ENCODE measurements at places on chromosomes 16 and 17. TPM values are rescaled to one million over a fixed set of nuclear protein-coding genes. Genes with fewer than 3 reads are reported as not detected.

DNA sequence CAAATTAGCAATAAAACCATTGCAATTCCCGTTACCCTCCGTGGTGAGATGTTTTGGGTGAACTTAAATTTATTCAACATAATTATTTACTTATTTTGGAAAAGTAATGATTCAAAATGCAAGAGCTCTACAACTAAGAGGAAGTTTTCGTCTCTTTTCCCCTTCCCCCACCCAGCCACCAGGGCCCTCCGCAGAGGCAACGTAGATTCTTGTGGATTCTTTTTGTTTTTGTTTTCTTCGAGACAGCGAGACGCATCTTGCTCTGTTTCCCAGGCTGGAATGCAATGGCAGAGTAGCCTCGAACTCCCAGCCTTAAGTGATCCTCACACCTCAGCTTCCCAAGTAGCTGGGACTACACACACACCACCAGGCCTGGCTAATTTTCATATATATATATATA is 19.2 kb downstream of the CCDC40 start:
- H3K4me3 ChIP-seq, result no peak overlapping the region
- no peak overlapping the region for H3K27ac ChIP-seq
- H3K36me3 ChIP-seq, result no peaks in the 10 kb centered on the region
- no peaks in the 10 kb centered on the region for H3K27me3 ChIP-seq

DNA sequence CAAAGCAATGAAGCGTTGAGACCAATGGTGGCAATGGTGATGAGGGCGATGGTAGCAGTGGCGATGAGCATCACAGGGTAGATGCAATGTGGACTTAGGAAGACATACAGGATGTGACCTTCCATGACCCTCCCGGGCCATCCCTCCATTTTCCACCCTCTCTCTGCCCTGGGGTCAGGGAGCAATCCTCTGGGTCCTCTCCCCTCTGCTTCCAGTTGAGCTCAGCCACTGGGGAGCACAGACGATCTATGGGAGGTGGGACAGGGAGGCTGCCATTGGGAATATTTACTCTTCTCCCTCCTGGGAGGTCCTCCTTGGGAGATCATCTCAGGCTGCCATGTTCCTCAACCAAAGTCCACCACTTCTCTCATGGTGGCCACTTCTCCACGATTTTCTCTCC is 260.7 kb upstream of the FOXF1 start:
- H3K4me3 ChIP-seq, result no peak overlapping the region
- H3K27me3 ChIP-seq, result no peaks in the 10 kb centered on the region
- H3K27ac ChIP-seq, result no peak overlapping the region
- no peak for DNase-seq
- H3K36me3 ChIP-seq, result no peaks in the 10 kb centered on the region
- no peaks in the 10 kb centered on the region for H3K4me1 ChIP-seq

DNA sequence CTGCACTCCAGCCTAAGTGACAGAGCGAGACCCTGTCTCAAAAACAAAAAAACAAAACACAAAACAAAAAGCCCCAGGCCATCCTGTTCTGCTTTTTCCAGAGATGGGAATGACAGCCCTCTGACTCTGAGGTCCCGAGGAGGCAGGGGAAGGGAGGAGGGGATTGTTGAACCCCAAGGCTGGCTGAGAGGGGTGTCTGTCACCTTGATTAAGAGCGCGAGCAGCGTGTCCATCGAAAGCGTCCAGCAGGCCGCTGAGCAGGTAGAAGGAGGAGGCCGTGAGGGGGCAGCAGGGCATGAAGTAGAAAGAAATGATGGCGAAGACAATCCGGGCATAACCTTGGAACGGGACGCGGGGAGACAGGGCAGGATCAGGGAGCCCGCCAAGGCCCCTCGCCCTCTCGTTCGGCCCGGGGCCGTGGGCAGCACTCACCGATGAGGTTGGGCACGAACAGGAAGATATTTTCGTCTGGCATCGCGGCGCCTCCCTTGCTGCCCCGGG is 593 bp downstream of the CDIPT start:
- H3K27me3 ChIP-seq, result no peaks in the 10 kb centered on the region
- peaks cover 23% of the 10 kb centered on the region for H3K36me3 ChIP-seq
- H3K4me1 ChIP-seq, result peaks cover 26% of the 10 kb centered on the region
- no peak for DNase-seq
- H3K4me3 ChIP-seq, result peak overlapping the region; percentile 72

GRCh38 chr16:78396046-78396445 is 296.6 kb downstream of the WWOX start:
- H3K4me1 ChIP-seq, result no peaks in the 10 kb centered on the region
- no peak overlapping the region for H3K27ac ChIP-seq

Gene GCGR
- not detected for total RNA-seq

DNA sequence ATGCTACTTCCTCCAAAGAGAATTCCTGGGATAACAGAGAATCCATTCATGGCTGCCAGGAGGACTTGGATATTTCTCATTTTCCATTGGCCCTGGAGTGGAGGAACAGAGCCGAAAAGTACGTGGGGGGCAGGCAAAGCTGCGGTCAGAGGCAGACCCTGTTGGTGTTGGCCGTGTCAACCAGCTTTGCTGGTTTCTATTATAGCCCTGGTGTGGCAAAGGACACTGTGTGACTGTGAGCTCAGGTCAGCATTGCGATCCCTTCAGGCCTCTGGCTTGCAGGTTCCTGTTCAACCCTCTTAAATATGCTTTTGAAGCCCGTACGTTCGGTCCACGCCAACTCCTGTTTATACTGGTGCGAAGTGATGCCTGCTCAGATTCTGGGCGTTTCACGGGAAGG is 596.2 kb downstream of the MAF start:
- H3K27ac ChIP-seq, result no peak overlapping the region
- H3K4me3 ChIP-seq, result no peak overlapping the region
- no peaks in the 10 kb centered on the region for H3K27me3 ChIP-seq
- H3K4me1 ChIP-seq, result no peaks in the 10 kb centered on the region

Gene TMIGD1
- total RNA-seq, result not detected

GRCh38 chr17:11852912-11853311 is 144.4 kb downstream of the ZNF18 start:
- H3K27me3 ChIP-seq, result no peaks in the 10 kb centered on the region
- DNase-seq, result no peak
- H3K4me3 ChIP-seq, result no peak overlapping the region

GRCh38 chr16:85987750-85988078 is 88.8 kb downstream of the IRF8 start:
- H3K4me1 ChIP-seq, result peaks cover 72% of the 10 kb centered on the region
- no peak overlapping the region for H3K4me3 ChIP-seq
- H3K36me3 ChIP-seq, result no peaks in the 10 kb centered on the region
- no peak overlapping the region for H3K27ac ChIP-seq

DNA sequence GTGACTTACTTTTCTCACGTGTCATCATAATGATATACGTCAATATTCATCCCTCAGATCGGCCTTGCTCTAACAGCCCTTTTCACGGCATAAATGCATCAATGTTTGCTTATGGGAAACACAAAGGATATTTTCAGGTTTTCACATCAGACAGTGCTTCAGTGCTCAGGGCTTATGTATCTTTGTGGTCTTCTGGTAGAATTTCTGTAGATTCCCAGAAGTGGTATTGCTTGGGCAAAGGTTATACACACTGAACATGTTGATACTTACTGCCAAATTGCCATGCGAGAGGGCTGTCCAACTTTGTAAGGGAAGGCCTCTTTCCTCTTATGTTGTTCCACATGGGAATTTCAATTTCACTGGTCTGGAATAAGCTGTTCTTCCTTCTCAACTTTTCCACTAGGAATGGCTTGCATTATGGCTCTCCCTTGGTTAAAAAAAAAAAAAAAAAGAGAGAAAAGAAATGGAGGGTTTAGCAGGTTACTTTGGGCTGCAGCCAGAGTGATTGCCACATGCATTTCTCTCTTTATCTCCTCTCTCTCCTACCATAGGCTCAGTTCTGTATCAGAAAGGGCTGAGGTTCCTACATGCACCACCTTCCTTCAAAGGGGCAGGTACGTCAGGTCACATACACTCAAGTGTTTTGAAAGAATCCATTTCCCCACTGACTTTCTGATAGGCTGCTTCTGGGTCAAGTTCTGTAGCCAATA is 19.3 kb downstream of the DHODH start:
- H3K4me1 ChIP-seq, result no peaks in the 10 kb centered on the region
- peaks cover 17% of the 10 kb centered on the region for H3K36me3 ChIP-seq
- H3K4me3 ChIP-seq, result no peak overlapping the region
- H3K27ac ChIP-seq, result no peak overlapping the region
- DNase-seq, result no peak

DNA sequence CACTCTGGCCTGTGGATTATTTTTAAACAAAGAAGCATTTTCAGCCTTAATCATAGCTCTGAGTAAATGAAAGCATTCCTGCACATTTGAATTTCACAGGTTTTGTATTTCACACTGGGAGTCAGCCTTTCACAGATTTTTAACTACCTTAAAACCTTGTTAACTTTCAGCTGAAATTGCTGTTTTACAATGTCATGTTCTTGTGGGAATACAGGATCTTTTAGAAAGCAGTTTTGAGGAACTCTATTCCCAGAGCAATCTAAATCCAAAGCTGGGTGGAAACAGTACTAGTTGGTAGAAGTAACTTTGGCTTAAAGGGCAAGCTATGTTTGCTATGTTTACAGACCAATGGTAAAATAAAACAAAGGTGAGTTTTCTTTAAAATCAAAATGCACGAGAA is 600.6 kb downstream of the KCNJ2 start:
- no peak for DNase-seq
- H3K27ac ChIP-seq, result no peak overlapping the region
- no peaks in the 10 kb centered on the region for H3K27me3 ChIP-seq
- no peak overlapping the region for H3K4me3 ChIP-seq
- no peaks in the 10 kb centered on the region for H3K4me1 ChIP-seq
- H3K36me3 ChIP-seq, result no peaks in the 10 kb centered on the region

Gene TBC1D26
- not detected for total RNA-seq

Gene CIITA
- total RNA-seq, result 14.4 TPM

- no peak overlapping the region for H3K27ac ChIP-seq
- H3K4me3 ChIP-seq, result no peak overlapping the region
- no peak for DNase-seq
- no peaks in the 10 kb centered on the region for H3K36me3 ChIP-seq
- H3K27me3 ChIP-seq, result no peaks in the 10 kb centered on the region
These were observed 105.5 kb downstream of the AXIN2 start for GRCh38 chr17:65455972-65456343.

DNA sequence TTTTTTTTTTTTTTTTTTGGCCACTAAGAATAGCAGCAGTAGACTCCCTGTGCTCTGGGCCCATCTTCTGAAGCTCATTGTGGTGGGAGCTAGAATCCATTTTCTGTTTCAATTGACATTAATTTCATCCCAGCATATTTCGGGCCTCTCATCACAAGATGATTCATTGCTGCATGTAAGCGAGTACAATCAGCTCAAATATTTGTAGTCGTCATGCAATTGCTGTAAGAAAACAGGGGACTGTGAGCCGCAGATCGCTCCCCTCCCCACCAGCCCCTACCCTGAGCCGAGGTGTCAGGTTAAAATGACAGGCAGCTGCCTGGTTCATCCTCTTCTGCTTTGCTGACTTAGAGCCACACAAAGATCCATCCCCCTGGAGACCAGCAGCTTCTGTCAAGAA is 358.8 kb upstream of the CDH5 start:
- H3K4me3 ChIP-seq, result no peak overlapping the region
- H3K4me1 ChIP-seq, result no peaks in the 10 kb centered on the region
- no peaks in the 10 kb centered on the region for H3K36me3 ChIP-seq

- no peaks in the 10 kb centered on the region for H3K4me1 ChIP-seq
- H3K27ac ChIP-seq, result no peak overlapping the region
- no peak for DNase-seq
- no peaks in the 10 kb centered on the region for H3K36me3 ChIP-seq
- no peak overlapping the region for H3K4me3 ChIP-seq
These were observed 313.9 kb upstream of the SALL1 start for GRCh38 chr16:51464996-51465395.

Gene ZNF750
- not detected for total RNA-seq

- H3K4me1 ChIP-seq, result no peaks in the 10 kb centered on the region
- H3K27ac ChIP-seq, result no peak overlapping the region
- no peak overlapping the region for H3K4me3 ChIP-seq
- DNase-seq, result no peak
- no peaks in the 10 kb centered on the region for H3K27me3 ChIP-seq
These were observed 45.5 kb upstream of the TNRC6A start for GRCh38 chr16:24683847-24684493.

DNA sequence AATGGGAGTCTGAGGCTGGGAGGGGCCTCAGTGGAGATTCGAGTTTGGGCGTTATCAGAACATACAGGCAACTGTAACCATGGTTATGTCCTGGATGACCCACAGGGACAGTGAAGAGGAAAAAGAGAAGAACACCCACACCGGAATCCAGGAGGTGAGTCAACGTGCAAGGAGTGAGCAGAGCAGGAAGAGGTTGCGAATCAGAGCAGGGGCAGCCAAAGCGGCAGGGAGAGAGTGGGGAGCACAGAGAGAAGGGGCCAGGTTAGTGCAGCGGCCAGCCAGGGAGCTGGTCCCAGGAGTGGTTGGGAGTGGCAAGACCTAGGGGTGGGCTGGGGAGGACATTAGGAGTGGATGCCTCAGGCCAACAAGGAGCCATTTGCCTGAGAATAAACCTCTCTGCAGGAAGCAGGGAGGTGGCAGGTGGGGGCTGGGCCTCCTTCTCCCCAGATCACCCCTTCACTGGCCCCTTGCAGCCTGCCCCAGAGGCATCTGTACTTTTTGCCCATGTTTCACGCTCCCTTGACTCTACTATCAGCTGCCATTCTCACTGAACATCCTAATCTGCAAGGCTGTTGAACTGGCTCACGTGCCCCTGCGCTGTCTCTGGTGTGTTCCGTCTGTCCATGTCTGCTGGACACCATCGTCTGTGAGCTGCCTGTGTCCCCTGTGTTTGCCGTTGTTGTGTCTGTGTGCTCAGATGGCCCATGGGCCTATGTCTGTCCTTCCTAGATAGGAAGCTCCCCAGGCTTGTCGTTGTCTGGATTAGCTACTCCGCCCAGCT is 5.1 kb downstream of the KRT13 start:
- DNase-seq, result no peak
- no peak overlapping the region for H3K4me3 ChIP-seq
- no peaks in the 10 kb centered on the region for H3K36me3 ChIP-seq
- H3K4me1 ChIP-seq, result peaks cover 21% of the 10 kb centered on the region
- H3K27ac ChIP-seq, result no peak overlapping the region

GRCh38 chr17:80762076-80762475 is 217.4 kb downstream of the RPTOR start:
- no peaks in the 10 kb centered on the region for H3K27me3 ChIP-seq
- no peak for DNase-seq
- H3K36me3 ChIP-seq, result peaks cover 3% of the 10 kb centered on the region
- no peak overlapping the region for H3K27ac ChIP-seq

DNA sequence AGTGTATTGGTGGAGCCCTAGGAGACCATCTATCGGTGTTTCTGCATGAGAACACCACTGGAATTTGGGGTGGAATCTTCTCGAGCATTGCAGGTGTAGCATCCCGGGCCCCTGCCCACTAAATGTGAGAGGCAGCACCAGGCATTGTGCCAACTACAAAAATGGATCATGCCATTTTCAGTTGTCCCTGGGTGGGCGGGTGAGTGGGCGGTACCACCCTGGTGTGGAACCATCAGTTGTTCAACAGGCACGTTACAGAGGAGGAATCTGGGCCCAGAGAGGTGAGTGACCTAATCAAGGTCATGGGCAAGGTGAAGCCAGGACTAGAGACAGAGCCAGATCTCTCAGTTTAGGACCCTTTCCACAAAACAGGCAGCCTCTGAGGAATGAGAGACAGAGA is 8.8 kb downstream of the PIPOX start:
- no peak overlapping the region for H3K4me3 ChIP-seq
- no peaks in the 10 kb centered on the region for H3K36me3 ChIP-seq
- H3K27ac ChIP-seq, result no peak overlapping the region
- H3K4me1 ChIP-seq, result no peaks in the 10 kb centered on the region
- no peak for DNase-seq

- DNase-seq, result no peak
- H3K4me1 ChIP-seq, result peaks cover 14% of the 10 kb centered on the region
- H3K4me3 ChIP-seq, result no peak overlapping the region
- H3K27me3 ChIP-seq, result peaks cover 24% of the 10 kb centered on the region
- H3K27ac ChIP-seq, result no peak overlapping the region
- H3K36me3 ChIP-seq, result no peaks in the 10 kb centered on the region
These were observed 1.6 kb downstream of the CYGB start for GRCh38 chr17:76535788-76536510.

All from natural killer cell (primary cell).